Sigmoid colon (tissue), 7 donors: ENCODE measurements at places on chromosomes 13 and 19.

GRCh38 chr13:77715233-77715891 lies 17.9 kb downstream of the SLAIN1 start:
- DNase-seq = no peak

DNA sequence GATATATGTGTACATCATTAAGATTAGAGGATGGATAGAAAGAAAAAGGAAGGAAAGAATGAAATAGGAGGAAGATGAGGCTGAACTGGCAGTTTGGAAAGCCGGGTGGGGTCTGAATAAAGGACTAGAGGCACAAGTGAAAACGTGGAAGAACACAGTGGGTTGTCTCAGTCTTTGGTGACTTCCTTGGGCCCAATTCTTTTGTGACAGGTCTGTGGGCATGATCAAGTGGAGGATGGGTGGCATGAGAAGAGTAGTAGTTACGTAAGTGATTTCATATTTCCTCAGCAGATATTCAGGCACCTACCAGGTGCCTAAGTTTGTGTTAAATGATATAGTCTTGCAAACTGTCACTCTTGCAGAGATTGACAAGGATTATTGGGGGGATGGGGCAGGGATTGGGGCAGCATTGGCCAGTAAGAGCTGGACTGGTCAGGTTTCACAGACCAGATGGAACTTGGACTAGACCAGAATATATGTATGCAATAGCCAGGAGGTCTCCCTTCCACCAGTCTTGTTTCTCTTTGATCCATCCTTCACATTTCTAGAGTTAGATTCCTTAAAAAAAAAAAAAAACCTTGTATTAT lies 2.7 kb downstream of the TPP2 start:
- DNase-seq = no peak

DNA sequence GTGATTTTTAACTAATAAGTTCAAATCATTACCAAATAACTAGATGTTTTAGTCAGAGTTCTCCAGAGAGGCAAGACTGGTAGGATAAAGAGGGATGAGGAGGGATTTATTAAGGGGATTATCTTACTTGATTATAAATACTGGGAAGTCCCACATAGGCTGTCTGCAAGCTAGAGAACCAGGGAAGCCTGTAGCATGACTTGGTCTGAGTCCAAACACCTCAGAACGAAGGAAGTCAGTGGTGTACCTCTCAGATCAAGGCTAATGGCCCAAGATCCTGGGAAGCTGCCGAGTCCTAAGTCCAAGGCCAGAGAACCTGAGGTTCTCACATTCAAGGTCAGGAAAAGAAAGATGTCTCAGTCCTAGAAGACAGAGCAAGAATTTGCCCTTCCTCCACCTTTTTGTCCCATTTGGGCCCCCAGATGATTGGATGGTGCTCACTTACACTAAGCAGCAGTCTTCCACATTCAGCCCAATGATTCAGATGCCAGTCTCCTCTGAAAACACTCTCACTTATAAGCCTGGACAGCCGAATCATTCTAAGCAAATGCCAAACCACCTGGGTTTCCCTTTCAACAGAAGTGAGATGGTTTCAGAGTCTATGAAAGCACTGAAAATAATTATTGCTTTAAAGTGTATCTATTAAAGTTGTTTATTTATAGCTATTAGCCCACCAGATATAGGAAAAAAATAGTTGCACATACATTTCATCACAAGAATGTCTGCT lies 1599.2 kb downstream of the OLFM4 start:
- DNase-seq = no peak

DNA sequence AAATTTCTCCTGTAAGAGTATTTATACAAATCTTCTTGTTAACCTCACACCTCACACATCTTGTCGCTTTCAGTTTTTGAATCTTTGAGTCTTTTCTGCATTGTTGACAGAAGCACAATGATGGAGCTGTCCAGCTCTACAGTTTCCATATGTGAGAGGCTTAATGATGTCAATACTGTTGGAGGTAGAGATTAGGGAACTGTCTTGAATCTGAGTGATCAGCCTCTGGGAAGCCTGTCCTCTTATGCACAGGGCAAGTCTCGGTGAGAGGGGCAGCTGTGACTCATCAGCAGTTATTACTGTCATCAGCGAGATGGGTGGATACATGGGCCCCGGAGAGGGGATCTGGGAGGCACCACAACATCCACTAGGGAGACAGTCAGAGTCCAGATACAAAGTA lies 4.6 kb upstream of the ITGBL1 start:
- DNase-seq = no peak

DNA sequence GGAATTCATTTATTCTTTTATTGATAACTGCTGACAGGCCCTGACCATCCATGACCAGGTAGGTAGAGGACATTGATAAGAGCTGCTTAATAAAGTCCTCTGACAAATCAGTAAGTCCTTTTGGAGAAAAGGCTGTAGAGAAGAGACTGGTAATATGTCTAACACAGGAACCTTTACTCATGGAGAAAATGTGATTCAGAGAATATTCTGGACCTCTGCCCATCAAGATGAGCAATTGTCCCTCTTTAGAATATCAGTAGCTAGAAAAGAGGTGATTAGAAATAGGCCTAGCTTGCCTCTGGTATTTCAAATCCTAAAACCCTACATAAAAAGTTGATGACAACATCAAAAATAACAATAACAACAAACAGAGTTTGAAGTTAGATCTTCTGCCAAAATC lies 642.3 kb downstream of the TBC1D4 start:
- no peak for DNase-seq
